ENCODE measurements at places on chromosomes 5 and 9.

GRCh38 chr5:122494109-122494508, 182.1 kb downstream of the SNCAIP start:
- no peak for DNase-seq

- DNase-seq, result no peak
These were observed 468.8 kb upstream of the DMAC1 start for GRCh38 chr9:8268216-8268878.

- DNase-seq, result no peak
These were observed 35.2 kb downstream of the FAT2 start for GRCh38 chr5:151555760-151556576.

DNA sequence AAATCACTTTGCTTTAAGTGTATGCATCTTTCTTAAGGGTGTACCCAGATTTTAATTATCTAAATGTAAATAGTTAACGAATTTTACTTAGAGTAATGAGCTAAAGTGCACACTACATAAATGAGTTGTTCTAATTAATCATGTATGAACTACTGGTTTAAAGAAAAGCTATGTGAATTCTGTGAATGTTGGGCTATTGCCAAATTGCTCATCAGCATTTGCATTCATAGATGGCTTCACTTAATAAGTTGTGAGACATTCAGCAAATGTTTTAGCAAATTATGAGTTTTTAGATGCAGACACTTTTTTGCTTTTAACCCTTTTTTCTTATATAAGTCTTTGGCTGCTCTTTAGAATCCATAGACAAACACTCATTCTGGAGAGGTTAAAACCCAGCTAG, 175.7 kb downstream of the PBX3 start:
- DNase-seq, result no peak

- no peak for DNase-seq
These were observed 73.8 kb upstream of the RAI14 start for GRCh38 chr5:34582371-34582770.

DNA sequence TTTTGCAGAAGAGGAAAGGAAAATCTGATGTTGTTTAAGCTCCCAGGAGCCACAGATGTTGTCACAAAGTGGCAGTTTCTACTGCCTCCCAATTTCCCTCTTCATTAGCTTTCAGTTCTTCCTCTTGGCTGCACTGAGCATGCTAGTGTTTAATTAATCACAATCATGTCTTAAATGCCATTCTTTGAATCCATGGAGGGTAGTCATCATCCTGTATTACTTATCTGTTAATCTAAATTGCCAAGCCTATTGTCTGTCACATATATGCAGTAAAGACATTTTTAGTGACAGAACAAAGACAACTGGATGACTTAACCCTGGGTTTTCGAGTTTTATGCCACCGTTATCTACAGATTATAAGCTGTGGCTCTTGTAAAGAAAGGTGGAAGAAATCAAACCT, 14.7 kb downstream of the KLHL9 start:
- no peak for DNase-seq

GRCh38 chr5:88677376-88677895, 205.5 kb downstream of the MEF2C start:
- no peak for DNase-seq

- DNase-seq, result no peak
These were observed 258.6 kb downstream of the ASTN2 start for GRCh38 chr9:117156144-117156688.

GRCh38 chr5:66694036-66694435, 97.8 kb downstream of the MAST4 start:
- DNase-seq, result no peak

GRCh38 chr5:72488756-72489155, 18.5 kb downstream of the ZNF366 start:
- DNase-seq, result no peak

GRCh38 chr5:142303565-142303964, 21.3 kb downstream of the SPRY4 start:
- no peak for DNase-seq
